CD4-positive, alpha-beta T cell treated with Interleukin-12 subunit alpha and Interleukin-12 subunit beta, for 1 hour (primary cell): ENCODE measurements at places on chromosomes 11 and 22.

- no peak for DNase-seq
Measured at GRCh38 chr11:65853246-65853979, 4.6 kb downstream of the CFL1 start.

- DNase-seq = peak; percentile 25
Measured at GRCh38 chr11:85665733-85666132, 804 bp upstream of the CREBZF start.

- no peak for DNase-seq
Measured at GRCh38 chr22:31155422-31155821, 4.6 kb upstream of the RNF185 start.

DNA sequence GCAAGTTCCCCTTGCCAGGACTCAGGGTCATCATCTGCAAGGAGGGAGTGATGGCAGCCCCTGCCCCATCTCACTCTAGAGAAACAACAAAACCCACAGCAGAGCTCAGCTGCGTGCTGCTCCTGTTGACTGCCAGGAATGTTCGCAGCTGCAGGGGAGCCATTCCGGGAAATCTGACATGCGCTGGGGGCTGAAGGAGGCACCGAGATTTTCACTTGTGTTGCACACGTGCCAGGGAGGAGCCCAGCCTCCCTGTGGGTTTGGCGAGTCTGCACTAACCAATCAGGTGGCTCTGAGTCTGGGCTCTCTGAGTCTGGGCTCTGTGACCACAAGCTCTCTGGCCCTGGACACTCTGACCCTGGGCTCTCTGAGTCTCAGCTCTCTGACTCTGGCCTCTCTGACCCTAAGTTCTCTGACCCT lies 10.5 kb downstream of the FGF3 start:
- no peak for DNase-seq

DNA sequence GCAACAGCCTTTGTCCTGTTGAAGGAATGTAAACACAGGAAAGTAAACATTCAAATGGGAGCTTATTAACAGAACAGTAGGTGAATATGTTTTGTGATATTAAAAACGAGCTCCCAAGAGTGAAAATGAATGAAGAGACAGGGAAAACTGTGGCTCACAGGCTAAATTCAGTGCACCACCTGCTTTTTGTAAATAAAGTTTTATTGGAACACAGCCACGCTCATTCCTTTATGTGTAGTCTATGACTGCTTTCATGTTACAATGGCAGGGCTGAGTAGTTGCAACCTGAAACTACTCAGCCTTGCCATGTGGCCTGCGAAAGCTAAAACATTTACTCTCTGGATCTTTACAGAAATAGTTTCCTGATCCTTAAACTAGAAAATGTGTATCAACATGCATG lies 136.9 kb downstream of the MYO18B start:
- DNase-seq = no peak

DNA sequence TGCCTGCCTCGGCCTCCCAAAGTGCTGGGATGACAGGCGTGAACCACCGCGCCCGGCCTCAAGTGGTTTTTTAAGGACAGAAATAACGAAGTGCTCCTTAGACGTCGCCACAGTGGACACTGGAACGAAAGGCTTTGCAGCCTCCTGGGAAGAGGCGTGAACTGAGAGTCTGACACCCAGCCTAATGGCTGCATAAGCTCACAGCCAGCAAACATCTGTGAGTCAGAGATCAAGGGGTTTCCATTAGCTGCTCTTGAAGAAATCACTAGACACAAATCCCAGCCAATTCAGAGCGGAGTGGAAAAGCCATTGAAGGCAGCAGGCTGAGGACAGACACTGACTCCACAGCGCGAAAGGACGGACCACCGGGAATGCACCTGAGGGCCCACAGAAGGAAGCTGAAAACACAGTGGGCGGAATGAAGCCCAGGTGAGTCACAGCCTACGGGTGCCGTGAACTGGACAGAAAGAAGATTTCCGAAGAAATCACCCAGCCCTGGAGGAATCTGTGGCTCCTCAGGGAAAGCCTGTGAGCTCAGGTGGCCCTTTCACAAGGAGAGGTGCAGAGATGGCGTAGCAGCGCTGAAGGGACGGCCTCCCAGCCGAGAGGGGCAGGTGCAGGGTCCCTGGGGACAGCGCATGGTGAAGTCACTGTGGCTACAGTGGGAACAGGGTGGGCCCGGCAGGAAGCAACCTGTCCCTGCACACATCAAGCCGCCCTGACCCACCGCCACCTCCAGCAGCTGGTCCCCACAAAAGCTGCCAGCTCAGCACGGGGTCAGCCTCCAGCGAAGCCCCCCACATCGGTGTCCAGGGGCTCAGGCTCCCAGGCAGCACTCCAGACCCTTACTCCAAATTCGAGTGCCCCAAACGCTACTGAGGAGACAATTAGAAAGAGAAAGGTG lies 11.6 kb downstream of the LMNTD2 start:
- no peak for DNase-seq

GRCh38 chr11:108398439-108398838 lies 68.9 kb downstream of the C11orf65 start:
- DNase-seq = no peak

- no peak for DNase-seq
Measured at GRCh38 chr11:86179646-86180064, 64.9 kb upstream of the EED start.

DNA sequence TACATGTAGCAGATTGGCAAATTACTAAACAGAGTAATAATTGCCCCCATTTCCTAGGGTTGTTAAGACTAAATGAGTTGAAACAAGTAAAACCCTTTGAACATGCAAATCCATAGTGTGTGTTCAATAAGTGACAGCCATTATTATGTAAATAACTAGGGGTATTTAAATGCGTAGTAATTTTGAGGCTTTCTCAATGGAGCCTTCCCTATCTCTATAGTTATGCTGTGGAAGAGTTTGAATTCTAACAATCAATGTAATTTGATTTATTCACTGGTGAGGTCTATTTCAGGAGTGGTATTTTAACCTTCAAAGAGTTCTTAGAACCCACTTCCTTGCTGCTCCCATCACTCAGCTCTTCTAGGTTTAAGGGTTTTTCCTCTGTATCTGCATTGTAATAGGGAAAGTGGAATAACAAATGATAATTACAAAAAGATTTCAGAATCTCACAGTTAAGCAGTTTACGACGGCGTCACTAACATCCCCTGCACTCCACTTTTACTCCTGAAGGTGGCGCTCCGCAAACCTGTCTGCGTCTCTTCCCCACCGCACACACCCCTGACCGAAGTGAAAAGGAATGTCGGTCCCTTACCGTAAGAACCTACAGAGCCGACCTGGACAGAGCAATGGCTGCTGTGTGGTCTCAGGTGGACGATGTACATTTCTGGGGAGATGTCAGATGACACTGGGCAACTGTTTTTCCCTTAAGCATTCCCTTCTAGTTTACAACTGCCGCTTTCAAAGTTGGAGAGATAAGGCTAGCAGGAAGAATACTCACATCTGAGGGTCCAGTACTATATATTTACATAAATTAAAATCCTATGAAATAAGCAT lies 80.8 kb downstream of the ZC3H12C start:
- DNase-seq = peak; percentile 57

DNA sequence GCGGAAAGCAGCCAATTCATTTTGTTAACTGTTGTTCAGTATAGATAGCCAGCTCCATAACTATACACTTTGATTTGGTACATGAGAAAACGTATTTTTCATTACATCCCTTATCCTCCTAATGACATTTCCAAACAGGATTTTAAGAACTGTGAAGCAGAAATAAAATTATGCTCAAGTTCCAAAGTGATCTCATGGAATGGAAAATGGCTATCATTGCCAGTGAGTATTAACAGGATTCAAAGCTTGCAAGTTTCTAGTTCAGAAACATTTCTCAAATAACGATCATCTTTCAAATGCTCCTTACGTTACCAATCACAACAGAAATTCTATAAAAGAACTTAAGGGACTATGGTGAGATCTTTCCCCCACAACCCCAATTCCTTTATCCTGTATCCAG lies 53.7 kb downstream of the CADM1 start:
- no peak for DNase-seq
